Suprapubic skin (tissue), 4 donors: ENCODE measurements at places on chromosomes 11 and 22.
A peak's percentile ranks its signal among the peaks of the same experiment; 100 is the strongest.

DNA sequence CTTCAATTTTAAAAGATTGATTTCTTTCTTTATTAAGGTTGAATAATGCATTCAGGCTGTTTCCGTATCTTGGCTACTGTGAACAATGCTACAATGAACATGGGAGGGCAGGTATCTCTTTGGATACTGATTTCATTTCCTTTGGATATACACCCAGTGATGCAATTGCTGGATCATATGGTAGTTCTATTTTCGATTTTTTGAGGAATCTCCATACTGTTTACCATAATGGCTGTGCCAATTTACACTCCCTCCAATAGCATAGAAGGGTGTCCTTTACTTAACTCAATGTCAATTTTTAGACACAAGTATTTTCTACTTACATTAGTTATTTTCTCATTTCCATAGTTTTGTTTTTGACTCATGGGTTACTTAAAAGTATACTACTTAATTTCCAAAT lies 8.0 kb downstream of the RTCB start:
- no peak for DNase-seq
- peaks cover 95% of the 10 kb centered on the region for H3K36me3 ChIP-seq
- H3K4me1 ChIP-seq, result no peaks in the 10 kb centered on the region
- no peak overlapping the region for H3K4me3 ChIP-seq

DNA sequence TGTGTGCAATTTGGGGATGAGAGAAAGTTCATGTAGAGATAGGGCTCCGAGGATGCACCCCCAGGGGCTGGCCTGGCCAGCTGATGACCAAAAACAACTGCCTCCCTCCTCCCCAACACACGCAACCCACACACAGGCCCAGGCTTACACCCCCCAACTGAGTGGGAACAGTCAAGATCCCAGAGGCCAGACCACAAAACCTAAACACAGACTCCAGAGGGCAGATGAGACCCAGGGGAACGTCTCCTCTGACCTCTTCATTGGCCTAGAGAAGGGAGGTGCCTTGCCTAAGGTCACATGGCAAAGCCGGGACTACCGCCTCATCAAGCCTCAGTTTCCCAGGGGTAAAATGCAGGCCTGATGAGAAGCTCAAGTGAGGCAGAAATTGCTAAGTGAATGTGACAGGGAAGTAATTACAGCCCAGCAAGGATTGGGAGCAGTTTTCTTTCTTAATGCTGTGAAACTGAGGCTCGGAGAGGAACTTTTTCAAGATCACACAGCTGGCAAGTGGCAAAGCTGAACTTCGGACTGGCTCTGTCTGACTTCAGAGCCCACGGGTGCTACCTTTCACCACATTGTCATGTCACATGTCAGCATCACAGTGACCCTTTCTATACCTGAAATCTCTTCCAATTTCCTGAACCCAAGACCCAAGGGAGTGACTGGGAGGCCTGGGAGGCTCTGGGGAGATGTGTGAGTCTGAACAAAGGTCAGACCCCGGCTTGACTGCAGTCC lies 69.9 kb upstream of the WNT11 start:
- no peaks in the 10 kb centered on the region for H3K36me3 ChIP-seq
- no peak overlapping the region for H3K4me3 ChIP-seq
- H3K27me3 ChIP-seq, result no peaks in the 10 kb centered on the region
- no peak for DNase-seq
- no peaks in the 10 kb centered on the region for H3K4me1 ChIP-seq

GRCh38 chr11:129247135-129247534 lies 55.0 kb upstream of the ARHGAP32 start:
- H3K4me1 ChIP-seq, result peaks cover 19% of the 10 kb centered on the region
- no peak overlapping the region for H3K27ac ChIP-seq
- no peak for DNase-seq
- no peak overlapping the region for H3K4me3 ChIP-seq
- no peaks in the 10 kb centered on the region for H3K27me3 ChIP-seq

DNA sequence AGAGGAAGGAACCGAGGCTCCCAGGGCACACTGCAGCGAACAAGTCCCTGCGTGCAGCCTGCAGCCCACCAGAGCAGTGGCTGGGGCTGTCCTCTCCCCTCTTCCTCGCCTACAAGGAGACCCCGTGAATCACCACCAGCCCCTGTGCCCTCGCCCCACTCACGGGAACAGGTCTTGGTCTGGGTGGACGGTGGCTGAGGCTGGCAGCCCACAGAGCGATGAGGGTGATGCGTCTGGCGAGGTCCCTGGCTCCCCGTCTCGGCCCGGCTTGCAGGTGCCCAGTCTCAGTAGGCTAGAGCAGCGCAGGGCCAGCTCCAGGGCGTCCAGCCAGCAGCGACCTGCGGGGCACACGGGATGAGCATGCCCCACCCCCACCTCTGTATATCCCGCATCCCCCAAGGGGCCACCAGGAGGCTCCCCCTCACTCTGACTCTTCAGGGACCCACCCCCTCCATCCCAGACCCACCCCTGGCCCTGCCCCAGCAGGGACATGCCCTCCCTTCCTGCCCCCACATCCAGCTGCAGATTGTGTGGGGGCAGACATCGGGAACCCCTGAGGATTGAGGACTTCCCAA lies 50.5 kb upstream of the CARS1 start:
- DNase-seq, result peak; percentile 64
- H3K27ac ChIP-seq, result no peak overlapping the region
